ENCODE measurements at places on chromosomes 1 and 21. TPM values are rescaled to one million over a fixed set of nuclear protein-coding genes. Genes with fewer than 3 reads are reported as not detected.

- no peak for DNase-seq
Observed at GRCh38 chr1:109763646-109764415, at the start of gene EPS8L3. Gene EPS8L3, minus strand, starts transcription at chr1:109763923. Its CDS starts 2,174 bp downstream, at chr1:109761749.

DNA sequence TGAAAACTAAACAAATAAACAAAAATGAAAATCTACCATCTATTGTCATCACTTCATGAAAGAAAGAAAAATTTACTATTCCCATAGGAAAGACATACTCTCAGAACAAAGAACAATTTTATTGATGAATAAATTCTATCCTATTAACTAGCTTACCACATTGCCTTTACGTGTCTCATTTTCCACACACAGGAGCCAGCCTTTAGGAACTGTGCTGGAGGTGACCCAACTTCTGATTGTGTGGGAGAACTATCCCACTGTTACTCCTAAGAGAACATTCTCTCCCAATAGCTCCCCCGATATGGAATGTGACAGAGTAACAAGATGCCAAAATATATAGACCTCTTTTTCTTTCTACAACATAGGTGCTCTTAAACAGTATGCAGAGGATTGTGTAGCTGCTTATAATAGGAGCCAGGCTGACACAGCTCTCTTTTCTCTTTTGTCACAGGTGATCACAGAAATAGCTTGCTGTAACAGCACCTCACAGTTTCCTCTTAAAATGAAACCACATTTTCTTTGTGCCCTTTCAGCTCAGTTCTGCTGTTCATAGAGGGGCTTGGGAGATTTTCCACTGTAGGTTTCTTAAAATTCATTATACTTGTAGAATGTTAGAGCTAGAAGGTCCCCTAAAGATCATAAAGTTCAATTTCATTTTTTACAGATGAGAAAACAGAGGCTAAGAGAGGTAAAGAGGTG is 35.5 kb downstream of the C21orf91 start:
- no peak for DNase-seq

- peak; percentile 76 for DNase-seq
Observed at GRCh38 chr1:176897350-176898236, 266.9 kb downstream of the ASTN1 start.

- DNase-seq: no peak
Observed at GRCh38 chr1:224045556-224045955, 68.4 kb upstream of the FBXO28 start.

- DNase-seq: no peak
Observed at GRCh38 chr21:22277341-22277740, 1279.1 kb downstream of the NCAM2 start.

GRCh38 chr1:151898519-151898991 is 10.8 kb downstream of the THEM4 start:
- DNase-seq: no peak

- DNase-seq: no peak
Observed at GRCh38 chr1:171140956-171141687, 44.0 kb upstream of the FMO2 start.

DNA sequence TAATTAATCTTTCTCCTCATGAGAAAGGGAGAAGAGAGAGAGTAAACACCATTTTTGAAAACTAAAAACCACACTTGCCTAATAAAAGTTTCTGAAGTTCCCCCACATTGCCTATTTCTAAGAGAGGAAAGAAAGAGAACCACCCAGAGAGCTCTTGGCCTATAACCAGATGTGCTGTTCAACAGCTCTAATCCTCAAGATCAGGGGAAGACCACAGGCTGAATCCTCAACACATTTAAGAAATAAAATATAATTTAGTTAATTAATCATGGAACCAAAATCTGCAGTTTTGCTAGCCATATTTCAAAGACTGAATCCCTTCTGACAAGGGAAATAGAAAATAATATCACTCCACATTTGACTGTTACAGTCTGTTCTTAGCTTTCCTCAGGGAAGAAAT is 11.9 kb downstream of the PRRX1 start:
- DNase-seq: no peak

- no peak for DNase-seq
Observed at GRCh38 chr1:235067396-235068157, 61.1 kb downstream of the TOMM20 start.

DNA sequence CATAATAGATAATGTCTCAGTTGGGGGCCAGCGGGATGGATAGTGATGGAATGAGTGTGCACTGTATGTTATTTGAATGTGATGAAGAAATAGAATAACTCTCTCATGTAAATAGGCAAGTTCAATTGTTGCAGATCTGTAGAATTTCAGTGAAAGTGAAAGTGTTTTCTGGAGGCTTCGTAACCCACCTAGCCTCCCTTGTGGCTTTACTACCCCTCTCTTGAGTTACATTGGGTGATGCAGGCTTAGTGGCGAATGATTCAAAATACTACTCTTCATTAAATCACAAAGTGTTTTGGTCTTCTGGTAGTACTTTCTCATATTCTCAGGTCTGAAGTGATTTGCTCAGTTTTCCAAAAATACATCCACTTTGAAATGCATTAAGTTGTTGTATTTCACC is 411.9 kb downstream of the ZP4 start:
- DNase-seq: no peak

DNA sequence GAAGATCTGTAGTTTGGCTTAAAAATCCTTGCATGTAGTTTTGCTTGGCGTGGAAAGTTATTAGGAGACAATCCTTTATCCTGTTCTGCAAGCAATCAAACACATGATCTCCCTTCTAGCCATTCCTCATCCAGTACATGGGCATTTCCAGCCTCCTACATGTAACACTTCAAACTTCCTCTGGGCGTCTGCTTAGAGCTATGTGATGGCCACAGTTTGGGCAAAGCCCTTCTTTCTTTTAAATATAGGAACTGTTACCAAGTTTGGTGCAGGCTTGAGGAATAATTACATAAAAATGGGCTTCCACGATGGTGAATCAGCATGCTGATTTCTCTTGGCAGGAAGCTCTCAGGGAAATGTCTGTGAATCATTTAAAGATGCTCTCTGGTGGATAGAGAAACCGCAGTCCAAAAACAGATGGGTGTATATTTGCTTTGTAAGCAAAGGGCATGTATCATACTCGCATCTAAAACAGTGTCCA is 176.9 kb upstream of the FMN2 start:
- no peak for DNase-seq

DNA sequence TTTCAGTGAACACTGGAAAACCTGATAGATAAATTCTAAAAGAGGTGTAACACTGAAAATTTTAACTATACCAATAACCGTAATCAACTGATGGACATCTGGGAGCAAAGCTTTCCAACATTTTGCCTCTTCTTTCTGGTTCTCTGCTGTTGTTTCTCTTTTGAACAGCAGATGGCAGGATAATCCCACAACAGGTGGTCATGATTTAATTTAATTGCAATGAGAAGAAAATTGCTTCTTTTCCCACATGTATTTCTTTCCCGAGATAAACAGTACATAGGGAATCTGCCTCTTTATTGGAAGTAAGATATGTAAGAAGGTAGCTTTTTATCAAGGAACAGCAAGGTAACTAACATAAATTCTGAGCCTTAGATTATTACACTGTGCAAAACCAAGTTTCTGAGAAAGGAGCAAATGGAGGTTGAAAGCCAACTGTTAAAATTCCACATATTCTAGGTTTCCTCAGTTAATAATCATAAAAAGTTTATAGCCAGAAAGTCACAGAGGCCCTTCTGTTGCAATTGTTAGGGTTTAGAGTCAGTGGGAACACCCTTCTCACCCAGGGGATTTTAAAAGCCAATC is 72.9 kb downstream of the RPS6KA1 start:
- DNase-seq: peak; percentile 18

DNA sequence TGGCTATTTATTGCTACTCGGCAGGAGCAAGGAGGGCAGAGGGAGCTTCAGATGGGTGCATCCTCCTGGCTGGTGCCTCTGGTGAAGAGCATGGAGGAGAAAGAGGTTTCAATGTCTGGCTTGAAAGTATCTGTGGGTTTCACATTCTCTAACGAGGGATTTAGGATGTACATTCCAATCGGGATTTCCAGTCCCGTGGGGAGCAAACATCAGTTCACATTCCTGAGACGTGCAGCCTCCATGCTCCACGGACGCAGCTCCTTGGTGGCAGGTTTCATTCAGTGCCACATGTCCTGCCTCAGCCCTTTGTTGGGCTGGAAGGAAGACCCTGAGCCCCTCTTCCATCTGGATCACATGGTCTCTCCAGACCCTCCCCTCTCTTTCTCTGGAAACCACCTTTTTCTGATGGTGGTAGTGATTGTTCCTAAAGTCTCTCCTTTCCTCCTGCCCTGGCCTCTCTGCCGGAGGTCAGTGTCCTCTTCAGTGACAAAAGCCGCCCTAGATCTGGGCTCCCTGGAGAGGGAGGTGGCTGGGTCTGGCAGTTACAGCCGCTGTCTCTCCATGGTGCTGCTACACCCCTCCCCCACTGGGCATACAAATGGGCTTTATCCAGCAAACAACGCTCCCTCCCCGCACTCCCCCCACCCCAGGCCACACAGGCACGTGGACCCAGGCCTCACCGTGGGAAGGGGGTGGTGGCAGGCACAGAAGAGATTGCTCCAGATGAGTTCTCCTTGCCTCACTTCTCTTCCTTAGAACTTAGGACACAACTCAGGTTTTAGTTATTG is 826 bp upstream of the CA14 start:
- no peak for DNase-seq

- DNase-seq: no peak
Observed at GRCh38 chr1:30745156-30745833, 12.3 kb downstream of the LAPTM5 start.

The VHLL gene
- total RNA-seq: not detected

The C1orf116 gene
- 31.9 TPM for total RNA-seq

The RAB25 gene
- 93.8 TPM for total RNA-seq

The FCRLA gene
- not detected for total RNA-seq

The GSTM3 gene
- 83.1 TPM for total RNA-seq

The VANGL1 gene
- 25.8 TPM for total RNA-seq
